ENCODE measurements at places on chromosomes 4 and X.
A peak's percentile ranks its signal among the peaks of the same experiment; 100 is the strongest.

DNA sequence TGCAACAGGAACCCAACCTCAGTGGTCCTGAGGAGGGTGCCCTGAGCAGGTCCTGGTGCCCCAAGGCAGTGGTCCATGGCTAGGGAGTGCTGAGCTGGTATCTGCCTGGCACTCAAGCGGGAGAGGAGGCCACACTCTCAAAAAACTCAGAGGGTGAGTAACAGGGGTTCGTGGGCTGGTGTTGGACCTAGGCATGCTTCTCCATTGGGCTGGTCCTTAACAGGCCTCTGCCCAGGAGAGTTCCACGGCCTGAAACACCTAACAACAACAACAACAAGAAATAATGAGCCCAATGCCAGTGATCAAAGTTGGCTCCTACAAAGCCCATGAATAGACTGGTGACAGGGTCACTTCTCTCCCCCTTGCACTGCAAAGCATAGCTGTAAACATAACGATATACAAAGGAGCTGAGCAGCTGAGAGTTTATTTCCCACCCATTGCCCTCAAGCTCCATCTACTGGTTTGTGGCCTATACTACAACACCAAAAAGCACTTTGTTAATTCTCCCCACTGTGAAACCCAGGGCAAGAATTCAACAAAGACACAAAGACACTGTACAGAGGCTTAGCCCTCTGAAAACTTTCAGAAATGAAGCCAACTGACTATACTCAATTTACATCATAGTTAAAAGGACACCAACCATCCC is 736.1 kb upstream of the ADGRL3 start:
- no peak for DNase-seq

- no peak for DNase-seq
Observed at GRCh38 chrX:23901805-23902204, 5.9 kb downstream of the APOO start.

GRCh38 chr4:80069837-80070731 is 2.9 kb downstream of the ANTXR2 start:
- no peak for DNase-seq

GRCh38 chr4:140641789-140642439 is 73.2 kb upstream of the UCP1 start:
- no peak for DNase-seq

DNA sequence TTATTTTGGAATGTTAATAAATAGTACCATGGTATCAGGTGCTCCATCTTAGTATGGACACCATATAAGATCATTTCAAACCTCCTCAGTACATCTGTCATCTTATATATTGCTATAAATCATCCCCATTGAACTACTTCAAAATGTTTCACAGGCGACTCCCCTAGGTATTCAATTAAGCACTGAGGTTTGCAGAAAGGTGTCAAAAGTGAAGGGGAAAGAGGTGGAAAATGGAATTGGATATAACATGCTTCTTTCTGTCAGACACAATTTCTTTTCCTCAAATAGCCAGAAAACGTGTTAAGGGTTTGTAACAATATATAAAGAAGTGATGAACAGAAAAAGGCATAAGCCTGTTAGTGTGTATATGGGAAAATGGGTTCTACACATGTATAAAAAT is 325.5 kb downstream of the GRID2 start:
- DNase-seq = no peak

DNA sequence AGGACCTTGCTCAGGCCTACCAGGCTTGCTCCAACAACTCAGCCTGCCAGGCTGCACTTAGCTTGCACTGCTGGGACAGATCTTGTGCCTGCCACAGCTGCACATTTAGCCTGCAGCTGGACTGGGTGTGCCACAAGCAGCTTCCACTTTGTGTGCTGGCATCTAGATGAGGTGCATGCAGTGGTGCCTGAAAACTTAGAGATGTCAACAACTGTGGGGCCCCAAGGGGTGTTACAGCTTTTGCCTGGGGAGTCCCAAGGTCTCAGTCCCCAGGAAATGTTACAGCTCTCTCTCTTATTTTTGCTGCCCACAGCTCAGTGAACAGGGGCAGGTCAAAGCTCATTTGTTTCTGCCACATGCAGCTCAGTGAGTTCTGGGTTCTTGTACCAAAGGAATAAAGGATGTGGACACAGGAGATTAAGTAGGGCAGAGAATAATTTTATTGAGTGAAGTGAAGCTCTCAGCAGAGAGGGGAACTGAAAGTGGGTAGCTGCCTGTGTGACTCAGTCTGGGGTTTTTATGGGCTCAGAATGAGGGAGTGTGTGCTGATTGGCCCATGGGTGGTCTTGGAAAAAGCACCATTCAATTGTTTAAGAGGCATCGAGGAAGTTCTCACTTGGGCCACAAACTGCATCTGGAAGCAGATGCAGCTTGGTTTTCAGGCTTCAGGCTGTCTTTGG is 828.3 kb downstream of the TECRL start:
- DNase-seq = no peak

DNA sequence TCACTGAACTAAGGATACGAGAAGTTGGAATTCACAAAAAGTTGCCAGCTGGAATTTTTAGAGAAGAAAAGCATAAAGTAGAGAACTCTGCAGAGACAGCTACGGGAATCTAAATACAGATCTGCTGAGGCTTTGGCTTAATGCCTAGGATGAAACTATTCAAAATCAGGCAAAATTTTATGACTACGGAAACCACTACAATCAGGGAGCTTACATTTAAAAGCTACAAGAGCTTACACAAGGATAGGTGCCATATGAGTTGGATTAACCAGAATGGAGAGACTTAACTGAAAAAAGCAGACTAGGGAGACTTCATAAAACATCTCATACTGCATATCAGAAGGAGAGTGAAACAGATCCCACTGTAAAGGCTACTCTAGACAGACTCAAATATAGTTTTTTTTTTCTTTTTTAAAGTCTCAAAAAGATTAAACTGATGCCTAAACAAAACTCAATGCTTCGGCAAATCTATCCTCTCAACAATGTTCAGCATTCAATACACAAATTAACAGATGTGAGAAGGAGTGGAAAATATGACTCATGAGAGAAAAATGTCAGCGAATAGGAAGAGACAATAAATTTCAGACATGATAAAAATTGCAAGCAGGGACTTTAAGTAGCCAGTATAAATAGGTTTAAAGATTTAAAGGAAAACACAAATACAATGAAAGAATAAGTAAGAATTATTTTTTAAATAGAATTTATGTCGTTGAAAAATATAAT is 586.1 kb downstream of the FSTL5 start:
- DNase-seq = no peak

- DNase-seq = no peak
Observed at GRCh38 chr4:101795704-101796103, 5.2 kb downstream of the BANK1 start.

DNA sequence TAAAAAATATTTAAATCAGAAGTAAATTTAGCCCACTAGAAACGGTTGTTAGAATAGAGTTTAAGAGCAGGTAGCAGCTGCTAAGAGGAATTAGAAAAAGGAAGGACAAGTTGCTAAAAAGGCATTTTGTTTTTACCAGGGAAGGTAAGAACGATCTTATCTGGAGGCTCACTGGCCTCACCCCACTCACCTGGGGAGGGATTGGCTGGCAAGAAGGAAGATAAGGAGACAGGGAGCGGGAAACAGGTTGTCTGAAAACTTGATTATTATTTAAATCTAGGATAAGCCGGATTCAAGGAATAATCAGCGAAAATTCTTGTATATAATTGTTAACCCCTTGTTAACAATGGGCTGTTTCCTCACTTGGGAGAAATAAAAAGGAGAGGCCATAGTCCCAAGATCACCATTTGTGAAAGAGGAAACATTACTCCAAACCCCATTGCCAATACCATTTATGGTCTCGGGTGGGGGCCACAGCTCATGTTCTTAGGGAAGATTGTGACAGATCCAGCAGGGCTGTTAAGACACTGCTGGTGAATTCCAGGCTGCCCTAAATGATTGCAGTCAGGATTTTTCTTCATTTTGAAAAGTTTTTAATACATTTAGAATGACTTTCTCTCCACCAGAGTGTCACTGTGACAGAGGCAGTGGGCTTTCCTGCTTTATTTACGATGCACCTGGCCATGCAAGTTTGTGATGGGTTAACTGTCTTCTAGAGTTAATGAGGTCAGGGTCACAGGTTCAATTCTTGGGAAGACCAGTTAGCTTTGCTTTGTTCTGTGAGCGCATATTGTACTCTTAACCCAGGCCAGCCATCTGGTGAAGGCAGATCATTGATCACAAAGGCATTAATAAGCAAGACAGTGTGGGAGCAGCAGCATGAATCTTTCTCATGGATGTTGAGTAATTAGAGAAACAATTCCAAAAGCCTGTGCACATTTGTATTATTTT is 106.6 kb downstream of the CEP135 start:
- no peak for DNase-seq

DNA sequence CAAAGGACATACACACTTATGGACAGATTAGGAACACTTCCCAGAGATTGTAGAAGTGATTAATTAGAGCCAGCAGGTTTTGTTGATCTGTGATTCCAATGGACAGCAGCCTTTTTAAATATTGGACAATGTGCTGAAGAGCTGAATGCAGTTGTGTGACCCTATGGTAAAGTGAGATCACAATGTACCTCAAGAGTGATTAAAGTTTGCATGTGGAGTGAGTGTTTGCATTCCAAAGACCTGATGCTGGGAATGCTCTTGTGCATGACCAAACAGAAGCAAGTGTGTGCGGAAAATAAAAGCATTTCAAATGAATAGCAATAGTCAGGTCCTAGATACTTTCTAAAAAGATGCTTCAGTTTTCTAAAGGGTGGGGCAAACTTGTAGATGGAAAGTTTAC is 154.1 kb downstream of the BANK1 start:
- no peak for DNase-seq

GRCh38 chr4:84837751-84838150 is 128.7 kb downstream of the WDFY3 start:
- DNase-seq = no peak

DNA sequence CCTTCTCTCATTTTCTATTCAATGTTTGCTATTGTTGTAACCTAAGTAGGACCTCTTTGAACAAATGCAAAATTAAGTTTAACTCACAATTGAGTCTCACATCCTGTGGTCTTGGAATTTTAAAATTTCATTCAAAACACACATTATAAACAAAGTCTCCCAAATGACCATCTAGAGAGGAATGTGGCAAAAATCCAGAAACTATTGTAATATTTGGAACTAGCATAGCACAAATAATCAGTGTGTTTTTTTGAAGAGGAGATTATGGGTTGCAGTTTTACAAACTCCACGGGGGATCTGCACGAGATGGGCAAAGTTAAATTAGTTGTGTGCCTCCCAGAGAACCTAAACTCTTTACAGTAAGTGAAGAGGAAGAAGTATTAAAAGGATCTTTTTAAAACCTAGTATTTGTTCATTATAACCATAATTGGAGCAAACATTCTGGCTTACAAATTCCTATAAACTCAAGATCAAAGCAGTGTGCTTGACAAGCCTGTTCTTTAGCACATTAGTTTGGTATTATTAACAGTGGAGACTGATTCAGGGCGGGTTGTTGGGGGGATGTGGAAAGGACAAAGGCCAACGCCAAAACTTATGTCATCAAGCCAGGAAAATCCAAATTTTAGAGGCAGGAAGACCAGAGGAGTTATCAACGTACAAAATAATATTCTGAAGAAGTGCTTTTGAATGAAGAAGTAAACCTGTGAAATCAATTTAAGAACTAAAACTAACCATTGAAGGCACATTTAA is 22.4 kb upstream of the RBPJ start:
- DNase-seq = no peak

DNA sequence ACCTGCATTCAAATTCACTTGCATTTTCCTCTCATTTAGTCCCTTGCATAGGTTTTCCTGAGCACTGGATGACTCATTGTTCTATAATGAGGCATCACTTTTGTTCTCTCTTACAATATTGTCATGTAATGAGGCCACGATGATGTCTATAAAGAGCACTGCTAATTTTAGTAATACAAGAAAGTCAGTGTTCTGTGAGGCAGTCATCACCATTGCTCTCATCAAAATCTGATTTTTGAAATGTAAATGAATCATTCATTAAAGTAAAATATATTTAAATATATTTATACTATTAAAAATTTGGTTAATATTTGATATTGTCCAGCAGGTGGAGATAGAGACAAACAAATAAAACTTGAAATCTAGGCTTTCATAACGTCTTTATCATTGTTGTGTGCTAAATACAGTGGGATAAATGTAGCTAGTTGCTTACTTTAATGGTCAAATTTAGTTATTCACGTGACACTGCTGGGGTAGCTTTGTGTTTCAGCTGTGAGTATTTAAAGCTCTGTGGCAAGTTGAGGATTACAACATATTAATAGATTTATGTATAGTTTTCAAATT is 15.4 kb downstream of the HMGB2 start:
- no peak for DNase-seq

GRCh38 chrX:130082244-130083106 is 27.8 kb downstream of the ELF4 start:
- DNase-seq = no peak

GRCh38 chrX:100408713-100409609 is 1.1 kb downstream of the PCDH19 start:
- no peak for DNase-seq

- DNase-seq = no peak
Observed at GRCh38 chr4:89284828-89285227, 22.8 kb downstream of the GPRIN3 start.

GRCh38 chr4:80202190-80202711 is 4.9 kb downstream of the PRDM8 start:
- DNase-seq = peak; percentile 36

GRCh38 chrX:40391662-40392061 is 189.1 kb upstream of the ATP6AP2 start:
- no peak for DNase-seq

DNA sequence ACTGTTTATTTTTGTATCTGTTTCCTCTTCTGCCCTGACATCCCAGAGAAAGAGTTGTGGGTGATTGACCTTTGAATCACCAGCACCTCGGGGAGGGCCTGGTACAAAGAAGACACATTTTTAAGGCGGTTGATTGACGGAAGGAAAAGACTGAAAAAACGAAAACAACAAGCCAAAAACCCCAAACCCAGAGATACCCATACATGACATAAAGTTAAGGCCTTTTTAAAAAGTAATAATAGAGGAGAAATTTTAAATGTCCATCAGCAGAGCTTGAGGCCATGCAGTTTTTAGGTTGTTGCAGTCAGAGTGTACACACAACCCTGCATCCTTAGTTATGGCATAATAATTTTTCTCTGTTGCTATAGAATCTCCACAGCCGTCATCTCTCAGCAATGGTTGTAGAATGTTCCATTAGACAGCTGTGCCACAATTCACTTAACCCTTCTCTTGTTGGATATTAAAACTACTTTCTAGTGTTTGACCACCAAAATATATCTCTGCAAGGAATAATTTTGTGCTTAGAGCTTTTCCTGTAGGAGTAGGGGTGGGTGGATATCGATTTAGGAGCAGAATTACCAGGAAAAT is 110.2 kb downstream of the GNL3L start:
- no peak for DNase-seq

DNA sequence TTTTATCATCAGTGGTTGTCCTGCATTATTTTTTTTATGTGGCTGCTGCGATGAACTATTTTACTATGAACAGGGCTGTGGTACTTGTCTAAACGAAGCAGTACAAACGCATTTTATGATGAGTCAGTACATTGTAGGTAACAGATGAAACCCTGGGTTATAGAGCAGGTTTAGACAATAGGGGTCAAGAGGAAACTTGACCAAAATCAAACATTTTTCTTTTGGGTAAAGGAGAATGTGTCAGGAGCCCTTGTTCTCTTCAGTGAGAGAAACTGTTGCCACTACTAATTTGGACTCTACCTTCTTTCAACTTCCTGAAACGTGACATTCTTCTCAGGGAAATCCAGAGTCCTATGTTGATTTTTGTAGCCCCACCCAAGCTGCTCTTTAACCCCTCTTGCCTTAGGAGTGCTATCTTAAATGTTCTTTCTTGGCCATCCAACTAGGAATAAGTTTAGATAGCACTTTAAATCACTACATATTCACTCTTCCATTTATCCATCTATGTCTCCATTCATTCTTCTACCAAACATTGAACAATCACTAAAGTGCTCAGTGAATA is 415.8 kb upstream of the NR3C2 start:
- no peak for DNase-seq

Data from GOT3 (cell line).